ENCODE measurements at places on chromosomes 7 and 10.
A peak's percentile ranks its signal among the peaks of the same experiment; 100 is the strongest.

DNA sequence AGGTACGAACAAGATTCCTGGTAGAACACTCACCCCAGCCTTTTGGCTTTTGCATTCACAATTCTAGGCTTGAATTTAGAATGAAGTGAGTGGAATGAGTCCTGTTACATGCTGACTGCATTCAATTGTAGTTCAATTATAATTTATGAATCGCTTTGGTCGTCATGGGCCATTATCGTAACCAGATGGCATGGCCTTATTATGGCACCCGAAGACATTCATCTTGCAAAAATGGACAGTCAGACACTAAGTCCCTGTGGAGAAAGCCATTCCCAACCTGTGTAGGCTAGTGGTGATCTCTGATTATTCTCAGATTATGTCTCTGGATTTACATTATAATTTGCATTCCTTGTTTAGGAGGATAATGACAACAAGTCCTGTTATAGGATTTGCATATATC lies 292.4 kb upstream of the NPSR1 start:
- no peak for DNase-seq

DNA sequence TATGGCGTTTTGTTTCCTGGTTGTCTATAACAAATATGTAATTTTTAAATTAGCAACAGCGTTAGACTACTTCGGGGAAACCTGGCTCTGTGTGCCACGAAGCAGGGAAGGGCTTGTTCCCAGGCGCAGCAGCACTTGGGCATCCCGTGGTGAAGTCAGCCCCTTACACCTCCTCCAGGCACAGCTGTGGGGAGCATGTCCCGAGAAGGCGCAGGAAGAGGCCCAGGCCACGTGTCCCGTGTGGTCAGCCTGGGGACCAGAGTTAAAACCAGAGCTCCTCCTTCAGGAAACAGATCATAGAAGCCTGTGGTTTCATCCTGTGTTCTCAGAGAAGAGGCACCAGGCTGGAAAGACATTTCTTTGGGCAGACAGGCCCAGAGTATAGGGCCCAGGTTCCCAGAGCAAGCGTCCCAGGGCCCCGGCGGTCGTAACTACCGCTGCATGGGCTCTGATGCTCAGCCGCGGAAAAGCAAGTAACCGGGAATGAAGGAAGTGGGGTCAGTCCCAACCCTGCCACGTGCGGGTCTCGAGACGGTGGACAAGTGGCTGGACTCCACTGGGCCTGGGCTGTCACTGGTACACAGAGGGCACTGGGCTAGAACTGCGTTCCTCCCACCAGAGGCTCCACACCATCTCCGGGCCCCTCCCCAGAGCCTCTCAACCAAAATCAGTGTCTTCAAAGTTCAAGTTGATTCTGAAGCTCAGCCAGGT lies 7.1 kb downstream of the NUDT1 start:
- DNase-seq, result peak; percentile 70

- DNase-seq, result no peak
Observed at GRCh38 chr10:87593702-87594101, 66.0 kb upstream of the PAPSS2 start.

DNA sequence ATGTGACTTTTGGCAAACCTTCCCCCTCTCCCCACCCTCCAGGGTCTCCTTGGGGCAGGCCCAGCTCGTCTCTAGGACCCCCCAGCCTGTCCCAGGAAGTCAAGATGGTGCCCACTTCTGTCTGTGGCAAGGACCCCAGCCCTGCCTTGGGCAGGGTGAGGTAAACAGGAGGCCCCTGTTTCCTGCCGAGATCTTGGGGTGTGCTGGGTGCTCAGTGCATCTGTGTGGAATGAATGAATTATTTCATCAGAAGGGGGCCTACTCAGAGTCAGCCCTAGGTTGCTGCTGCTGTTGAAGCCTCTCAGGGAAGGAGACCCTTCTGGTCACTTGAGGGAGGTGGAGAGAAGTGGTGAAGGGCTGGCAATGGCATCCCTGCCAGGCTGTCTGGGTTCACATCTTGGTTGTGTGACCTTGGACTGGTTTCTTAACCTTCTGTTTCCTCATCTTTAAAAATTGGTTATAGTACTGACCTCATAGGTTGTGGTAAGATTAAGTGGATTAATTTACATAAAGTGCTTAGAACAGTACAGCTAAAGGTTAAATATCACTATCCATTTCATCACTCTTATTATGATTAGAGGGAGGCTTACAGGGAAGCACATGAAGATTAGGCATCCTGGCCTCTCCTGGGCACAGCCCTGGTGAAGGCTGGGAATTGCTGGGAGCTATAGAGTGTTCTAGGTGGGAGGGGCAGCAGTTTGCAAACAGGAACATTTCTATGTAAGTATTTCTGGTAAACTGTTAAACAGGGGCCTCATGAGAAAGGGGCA lies 67.7 kb downstream of the ZMIZ1 start:
- no peak for DNase-seq

- no peak for DNase-seq
Observed at GRCh38 chr7:13551503-13551902, 438.0 kb downstream of the ETV1 start.

DNA sequence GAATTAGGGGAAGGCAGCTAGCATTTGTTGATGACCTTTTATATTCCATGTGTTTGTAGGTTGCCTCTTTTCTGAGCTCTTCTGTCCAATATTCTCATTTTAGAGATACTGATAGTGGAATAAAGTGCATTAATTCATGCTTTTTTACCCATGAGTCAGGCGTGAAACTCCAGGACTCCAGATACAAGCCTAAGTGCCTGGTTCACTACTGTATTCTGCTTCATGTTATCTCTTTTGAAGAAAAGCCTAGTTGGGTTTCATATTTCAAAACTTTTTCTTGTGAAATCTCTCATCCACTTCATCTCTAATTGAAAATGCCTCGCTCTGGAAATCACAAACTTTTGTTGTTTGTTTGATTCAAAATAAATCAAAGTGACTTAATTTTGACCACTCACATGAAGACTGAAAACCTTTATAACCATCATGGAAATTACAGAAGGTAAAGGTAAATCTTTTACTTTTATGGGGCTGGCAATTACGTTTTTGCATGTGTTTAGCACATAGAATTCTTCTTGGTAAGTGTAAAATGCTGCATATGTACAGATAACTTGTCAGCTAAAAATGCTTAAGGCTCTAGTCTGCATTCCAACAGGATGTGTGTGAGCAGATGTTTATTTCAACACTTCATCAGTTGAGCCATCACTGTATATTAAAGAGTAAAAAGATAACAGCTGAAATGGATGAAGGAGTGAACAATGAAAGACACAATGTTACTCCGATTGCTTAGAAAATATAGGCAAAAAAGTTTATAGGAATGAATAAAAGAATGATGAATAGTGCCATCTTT lies 961.8 kb upstream of the CELF2 start:
- DNase-seq, result no peak

DNA sequence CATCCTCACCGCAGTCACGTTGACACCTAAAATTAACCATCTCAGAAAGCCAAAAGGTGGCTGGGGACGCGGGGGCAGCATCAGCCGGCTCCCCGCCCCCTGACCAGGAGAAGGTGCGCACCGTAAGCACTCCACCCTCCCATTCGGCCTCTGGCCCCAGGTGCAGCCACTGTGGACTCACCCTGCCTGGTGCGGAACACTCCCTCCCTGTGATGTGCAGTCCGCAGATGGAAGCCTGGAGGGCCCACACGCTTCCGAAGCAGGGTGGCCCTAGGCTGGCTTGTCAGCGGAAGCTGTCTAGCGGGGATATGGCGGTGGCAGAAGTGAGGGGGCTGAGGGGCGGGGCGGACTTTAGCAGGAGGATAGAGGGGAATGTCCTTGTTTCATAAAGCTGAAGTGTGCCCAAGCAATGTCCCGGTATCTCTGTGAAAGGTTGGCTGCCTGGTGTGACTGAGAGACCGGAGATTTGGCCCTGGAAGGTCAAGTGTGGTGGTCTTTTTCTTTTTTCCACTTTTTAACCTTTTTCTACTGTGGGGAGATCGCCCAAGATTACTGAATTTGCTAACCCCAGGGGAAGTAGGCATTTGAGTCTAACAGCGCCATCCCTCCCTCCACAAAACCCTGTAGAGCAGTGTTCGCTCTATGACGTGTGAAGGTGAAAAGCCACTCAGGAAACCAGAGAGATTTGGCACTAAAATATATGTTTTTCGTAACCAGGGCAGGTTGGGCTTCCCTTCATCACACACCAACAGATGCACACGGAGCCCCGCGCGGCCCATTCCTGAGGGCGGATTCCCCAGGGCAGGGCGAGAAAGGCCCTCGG lies 74.7 kb downstream of the CXCL12 start:
- DNase-seq, result peak; percentile 23

DNA sequence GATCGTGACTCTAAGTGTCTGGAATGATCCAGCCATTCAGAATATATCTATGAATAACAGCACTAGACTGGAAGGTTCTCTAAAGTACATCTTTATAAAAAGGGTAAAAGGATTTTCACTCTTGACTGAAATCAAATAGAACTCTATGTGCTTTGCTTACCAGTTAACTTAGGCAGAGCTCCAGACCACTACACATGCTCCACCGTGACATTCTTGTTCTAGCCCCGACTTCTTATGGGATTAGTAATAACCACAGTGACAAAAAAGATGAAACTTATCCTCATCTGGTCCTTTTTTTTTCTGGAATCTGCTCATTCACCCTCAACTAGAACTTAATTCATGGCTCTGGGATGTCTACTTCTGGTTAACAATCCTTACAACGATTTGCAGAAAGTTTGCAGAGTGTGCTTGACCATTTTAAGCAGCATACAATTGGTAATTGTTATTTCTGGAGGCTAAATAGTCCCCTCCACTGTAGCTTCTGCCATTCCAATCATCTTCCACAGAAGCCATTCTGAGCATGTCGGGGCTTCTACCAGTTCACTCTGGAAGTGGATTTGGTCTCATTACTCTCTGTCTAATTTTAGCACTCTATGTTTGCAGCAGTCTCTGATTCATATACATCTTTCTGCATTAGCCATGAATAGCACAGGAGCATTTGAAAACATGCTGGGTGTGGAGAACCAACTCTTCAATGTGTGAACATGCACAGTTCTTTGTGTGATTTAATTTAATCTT lies 163.7 kb upstream of the CDC14C start:
- no peak for DNase-seq

- DNase-seq, result no peak
Observed at GRCh38 chr10:44781131-44781530, 130.0 kb upstream of the TMEM72 start.

GRCh38 chr10:30254926-30255325 lies 94.2 kb downstream of the MTPAP start:
- DNase-seq, result no peak

- DNase-seq, result no peak
Observed at GRCh38 chr7:132789281-132789680, 213.0 kb upstream of the PLXNA4 start.

GRCh38 chr10:87659571-87660483 lies at the start of gene PAPSS2:
TSS of gene PAPSS2 (plus strand) at chr10:87659878. CDS start at chr10:87659982, 104 bp downstream.
- peak; percentile 26 for DNase-seq

- no peak for DNase-seq
Observed at GRCh38 chr7:452226-452751, 67.4 kb downstream of the PDGFA start.

GRCh38 chr7:767941-768731 lies 41.1 kb upstream of the PRKAR1B start:
- peak; percentile 35 for DNase-seq

DNA sequence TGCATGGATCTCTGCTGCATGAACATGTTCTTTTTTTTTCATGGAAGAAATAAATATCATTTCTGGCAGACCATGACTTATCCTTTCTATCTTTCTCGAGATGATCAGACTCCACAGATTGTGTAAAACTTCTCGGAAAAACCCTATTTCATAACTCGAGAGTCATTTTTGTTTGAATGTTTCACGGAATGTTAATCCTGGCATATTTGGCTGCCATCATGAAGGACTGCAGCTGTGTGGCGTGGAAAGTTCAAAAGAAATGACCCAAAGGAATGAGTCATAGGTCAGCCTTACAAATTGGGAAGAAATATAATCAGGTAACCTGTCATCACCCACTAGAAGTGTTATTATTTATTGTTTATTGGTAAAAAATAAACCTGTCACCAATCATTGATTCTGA lies 566.8 kb downstream of the SDK1 start:
- DNase-seq, result no peak

DNA sequence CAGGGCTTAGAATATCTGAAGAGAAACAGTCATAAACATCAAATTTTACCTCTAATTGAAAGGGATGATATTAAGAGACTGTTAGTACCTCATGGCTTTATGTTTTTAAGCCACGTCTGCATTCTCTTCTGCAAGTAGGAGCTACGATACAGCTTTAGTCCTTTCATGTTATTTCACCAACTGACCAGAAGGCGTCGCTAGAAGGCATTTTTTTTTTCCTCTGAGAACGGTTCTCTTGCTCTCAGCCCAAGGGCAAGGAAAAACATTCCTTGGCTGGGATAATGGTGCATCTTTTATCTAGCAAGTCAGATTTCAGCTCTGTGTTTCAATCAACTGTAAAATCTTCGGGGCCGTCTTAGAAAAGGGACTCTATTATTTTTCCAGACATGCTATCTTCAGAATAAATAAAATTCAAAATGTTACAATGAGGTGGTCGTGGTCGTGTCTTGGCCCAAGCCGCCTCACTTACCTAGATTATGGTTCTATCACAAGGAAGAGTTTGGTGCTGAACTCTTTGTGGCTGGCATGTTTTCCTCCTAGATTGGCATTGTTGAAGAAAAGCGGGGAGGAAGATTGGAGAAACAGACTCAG lies 41.6 kb upstream of the LYZL2 start:
- DNase-seq, result peak; percentile 71

DNA sequence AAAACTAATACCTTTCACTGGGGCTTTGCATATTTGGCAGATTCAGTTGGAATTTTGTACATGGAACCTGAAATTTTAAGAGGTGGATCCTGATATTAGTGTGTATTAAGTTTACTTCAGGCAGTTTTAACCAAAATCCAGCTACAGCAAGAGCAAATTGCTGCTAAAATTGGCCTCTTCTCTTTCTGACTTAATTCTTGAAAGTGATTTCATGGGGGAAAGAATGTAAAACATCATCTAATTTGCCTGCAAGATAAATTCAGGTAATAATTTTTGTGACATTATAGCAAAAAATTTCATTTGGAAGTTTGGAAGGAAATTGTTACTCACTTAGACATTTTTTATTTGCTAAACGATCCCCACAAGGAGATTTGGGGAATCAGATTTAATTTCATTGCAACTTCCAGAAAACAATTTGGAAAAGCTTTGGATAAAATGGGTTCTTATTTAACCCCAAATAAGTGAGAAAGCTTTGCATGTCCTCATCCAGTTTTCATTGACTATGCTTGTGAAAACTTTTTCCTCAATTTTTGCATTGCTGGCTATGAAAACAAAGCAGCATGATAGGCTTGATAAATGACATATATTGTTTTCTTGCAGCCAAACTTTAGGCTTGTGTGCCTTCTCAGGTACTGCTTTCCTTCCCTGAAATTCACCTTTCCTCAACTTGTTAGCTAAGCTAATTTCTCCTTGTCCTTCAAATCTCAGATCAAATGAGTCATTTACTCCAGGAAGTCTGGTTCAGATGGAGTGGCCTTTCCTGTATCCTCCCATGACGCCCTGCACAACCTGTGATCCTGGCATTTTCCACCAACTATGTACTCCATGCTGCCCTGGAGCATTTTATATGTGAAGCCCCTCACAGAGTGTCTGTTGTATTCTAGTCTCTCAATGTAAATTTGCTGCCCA lies 27.4 kb upstream of the ZNF438 start:
- DNase-seq, result no peak
